Stimulated activated CD4-positive, alpha-beta T cell treated with anti-CD3 and anti-CD28 coated beads, Interleukin-15, amount 100 ng/mL, for 24 hours (primary cell): ENCODE measurements at places on chromosomes 1 and 21.

- DNase-seq: no peak
Measured at GRCh38 chr21:44574457-44575306, 1.2 kb downstream of the KRTAP10-4 start.

DNA sequence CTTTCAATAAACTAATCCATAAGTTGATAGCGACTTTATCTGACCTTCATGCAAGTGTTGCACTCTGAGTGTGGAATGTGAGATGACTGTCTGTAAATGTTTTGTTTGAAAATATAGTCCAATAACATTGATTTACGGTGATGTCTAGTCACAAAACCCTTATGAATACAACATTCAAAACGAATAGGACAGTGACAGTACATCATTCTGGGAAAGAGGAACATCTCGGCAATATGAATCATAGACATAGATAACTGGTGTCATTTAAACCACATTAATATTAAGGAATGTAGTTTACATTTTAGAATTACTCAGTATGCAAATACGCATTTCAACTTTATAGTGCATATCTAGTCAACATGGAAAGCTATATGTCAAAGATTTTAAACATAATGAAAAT lies 1311.6 kb upstream of the ADGRL4 start:
- no peak for DNase-seq

DNA sequence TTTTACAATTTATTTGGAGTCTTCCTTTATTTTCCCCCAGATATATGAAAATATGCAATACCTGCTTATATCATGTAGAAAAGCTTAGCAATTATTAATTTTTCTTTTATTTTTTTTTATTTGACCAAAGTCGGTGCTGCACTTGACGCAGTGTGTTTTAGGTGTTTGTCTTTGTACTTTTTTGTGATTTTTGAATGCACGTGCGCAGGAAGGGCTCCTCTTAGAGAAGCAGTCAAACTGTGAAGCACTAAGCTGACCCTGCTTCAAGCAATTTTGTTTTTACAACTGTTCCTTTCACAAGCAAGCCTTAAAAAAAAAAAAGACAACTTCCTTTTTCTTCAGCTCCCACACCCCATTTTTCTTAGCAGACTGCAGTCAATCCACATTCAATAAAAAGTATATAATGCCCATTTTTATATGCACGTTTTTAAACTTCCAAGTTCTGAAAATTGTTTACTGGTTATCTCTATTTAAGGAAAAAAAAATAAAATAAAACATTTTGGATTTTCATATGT lies 267.4 kb downstream of the TM2D1 start:
- DNase-seq: no peak

DNA sequence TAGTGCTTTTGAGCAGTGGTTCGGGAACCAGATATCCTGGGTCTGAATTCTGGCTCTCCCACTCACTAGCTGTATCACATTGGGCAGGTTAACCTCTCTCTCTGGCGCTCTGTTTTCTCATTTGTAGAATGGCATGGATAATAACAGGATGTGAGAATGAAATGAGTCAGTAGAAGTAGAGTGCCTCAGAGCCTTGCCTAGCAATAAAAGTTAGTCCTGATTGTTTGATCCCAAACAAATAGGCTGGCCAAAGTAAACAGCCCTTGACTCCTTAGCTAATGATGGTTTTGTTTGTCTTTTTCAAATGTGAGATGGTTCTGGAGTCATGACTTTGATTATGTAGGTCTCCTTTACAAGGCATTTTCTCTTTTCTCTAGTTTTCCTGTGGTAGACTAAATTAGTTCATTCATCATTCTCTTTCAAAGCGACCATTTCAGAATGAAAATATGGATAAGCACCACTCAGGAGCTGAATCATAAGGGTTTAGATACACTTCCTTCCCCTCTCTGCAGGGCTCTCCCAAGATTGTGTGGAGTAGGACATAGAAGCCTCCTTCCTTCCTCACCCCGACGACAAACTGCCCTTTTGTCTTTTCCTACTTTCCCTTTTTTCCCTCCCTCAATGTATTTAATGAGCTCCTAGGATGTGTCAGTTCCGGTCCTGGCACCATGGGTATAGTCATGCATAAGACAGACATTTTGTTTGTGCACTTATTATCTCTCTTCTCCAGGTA lies 23.1 kb downstream of the KIAA0040 start:
- DNase-seq: no peak

DNA sequence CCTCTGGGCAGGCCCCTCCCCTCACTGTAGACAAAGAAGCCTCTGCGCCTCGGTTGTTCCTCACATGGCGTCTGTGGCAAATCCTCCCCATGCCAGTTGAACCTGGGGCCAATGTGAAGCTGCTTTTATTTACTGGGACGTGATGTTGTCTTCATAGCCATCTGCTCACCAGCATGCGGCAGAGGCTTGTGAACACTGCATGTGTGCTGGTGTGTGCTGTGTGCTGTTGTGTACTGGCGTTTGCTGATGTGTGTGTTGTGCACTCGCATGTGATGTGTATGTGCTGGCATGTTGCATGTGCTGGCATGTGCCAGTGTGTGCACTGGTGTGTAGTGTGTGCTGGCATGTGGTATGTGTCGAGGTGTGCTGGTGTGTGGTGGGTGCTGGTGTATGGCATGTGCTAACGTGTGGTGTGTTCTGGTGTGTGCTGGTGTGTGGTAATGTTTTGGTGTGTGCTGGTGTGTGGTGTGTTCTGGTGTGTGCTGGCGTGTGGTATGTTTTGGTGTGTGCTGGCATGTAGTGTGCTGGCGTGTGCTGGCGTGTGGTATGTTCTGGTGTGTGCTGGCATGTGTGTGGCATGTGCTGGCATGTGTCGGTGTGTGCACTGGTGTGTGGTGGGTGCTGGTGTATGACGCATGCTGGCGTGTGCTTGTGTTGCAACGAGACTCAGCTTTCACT lies 37.2 kb upstream of the TRAPPC10 start:
- DNase-seq: no peak

GRCh38 chr1:187070076-187070475 lies 241.3 kb downstream of the PLA2G4A start:
- no peak for DNase-seq

DNA sequence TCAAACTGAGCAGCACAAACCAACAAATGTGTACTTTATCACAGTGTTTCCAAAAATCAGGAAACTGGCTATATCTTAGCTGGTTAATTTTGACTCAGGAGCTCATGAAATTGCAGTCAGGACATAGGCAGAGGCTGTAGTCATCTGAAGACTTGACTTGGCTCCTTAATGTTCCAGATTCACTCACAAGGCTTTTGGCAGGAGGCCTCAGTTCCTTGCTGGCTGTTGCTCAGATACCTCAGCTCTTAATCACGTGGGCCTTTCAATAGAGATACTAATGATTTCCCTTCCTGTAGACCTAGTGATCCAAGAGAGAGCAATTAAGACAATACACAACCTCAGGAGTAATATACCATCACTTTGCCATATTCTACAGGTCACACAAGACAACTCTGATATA lies 537.7 kb downstream of the BRINP3 start:
- DNase-seq: no peak

DNA sequence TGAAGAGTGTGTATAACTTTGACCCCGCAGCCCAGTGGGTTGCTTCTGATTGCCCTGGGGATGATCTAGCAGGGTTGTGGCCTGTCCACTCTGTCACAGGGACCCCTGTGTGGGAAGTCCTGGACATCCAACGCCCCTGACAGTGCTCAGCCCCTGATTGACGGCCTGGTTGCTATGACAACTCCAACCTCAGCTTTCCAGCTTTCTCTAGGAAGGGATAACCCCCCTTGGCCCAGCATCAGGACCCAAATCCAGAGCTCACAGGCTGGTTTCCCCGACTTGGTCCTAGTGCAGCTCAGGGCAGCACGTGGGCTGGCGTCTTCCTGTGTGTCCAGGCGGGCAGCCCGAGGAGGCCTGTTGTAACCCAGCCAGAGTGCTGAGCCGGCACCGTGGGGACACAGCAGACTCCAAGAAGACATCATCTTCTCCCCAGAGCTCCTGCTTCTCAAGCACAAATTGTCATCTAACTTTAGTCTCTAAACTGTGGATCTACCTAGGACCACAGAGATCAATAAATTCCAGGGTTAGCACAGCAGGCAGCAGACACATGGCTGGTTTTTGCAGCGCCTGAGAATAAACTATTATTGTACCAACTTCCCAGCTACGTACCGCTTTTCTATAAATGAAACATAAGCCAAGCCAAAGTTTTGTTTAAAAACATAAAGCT lies 18.9 kb upstream of the PDXK start:
- DNase-seq: no peak

DNA sequence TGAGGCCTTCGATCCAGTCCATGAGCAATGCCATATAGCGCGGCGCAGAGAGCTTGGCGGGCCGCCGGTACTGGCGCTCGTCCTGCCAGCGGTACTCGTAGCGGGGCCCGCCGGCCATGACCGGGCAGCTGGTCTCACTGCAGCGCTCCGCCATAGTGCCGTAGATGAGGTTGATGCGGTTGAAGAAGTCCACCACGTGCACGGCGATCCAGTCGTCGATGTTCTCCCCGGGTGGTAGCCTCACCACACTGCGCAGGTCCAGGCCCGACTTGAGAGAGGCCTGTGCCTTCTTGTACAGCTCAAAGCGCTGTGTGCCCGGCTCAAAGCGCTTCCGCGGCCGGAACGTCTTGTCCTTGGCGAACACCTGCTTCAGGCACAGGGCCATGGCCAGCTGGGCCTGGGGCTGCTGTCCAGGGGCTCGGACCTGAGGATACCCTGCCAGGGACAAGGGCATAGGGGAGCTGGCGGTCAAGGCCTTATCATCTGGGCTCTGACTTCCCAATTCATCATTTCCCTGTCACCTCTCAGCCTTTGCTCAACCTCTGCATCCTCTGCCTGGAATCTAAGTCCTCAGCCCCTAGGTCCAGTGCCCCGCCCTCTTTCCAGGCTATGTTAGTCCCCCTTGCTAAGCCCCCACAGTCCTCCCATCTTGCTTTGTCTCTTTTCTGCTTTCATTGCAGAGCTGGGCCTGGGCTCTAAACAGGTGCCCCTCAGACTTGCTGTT lies 3.5 kb downstream of the MOB3C start:
- no peak for DNase-seq
